ENCODE measurements at places on chromosomes 3 and 15.

GRCh38 chr3:87236093-87236492 lies 9.0 kb downstream of the CHMP2B start:
- no peak for DNase-seq

GRCh38 chr3:139326707-139327106 lies 17.1 kb upstream of the MRPS22 start:
- DNase-seq, result no peak

GRCh38 chr3:52010431-52010830 lies 14.7 kb upstream of the RPL29 start:
- no peak for DNase-seq

DNA sequence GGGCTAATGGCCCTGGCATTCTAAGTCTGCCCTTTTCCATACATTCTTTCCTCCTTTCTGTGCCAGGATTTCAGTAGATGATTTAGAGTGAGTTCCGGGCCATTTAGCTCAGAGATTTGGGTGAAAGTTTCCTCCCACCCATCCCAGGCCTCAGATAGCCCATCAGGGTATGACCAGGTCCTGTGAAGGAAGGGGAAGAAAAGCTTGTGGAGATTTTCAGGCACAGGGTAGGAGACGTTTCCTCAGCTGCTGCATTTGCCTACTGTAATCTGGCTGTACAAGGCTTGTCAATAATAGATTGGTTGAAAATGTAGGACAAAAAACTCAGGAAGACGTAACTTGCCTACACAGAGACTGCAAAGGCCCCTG lies 63.2 kb upstream of the BCL6 start:
- no peak for DNase-seq

GRCh38 chr15:92164327-92165000 lies 229.2 kb upstream of the ST8SIA2 start:
- no peak for DNase-seq

DNA sequence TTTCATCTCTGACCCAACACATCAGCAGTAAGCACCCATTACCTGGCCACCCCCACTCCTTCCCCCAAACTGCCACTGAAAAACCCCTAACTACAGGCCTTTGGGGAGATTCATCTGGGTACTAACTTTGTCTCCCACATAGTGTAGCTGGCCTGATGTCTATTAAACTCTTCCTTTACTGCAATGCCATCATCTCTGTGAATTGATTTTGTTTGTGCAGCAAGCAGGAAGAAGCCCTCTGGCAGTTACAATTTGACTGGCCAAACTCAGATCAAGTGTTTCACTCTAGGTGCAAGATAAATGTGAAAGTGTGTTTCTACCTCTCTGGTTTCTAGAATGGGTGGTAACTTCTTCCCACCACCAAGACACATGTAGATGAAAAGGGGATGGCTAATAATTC lies 26.7 kb upstream of the OR5K4 start:
- no peak for DNase-seq

DNA sequence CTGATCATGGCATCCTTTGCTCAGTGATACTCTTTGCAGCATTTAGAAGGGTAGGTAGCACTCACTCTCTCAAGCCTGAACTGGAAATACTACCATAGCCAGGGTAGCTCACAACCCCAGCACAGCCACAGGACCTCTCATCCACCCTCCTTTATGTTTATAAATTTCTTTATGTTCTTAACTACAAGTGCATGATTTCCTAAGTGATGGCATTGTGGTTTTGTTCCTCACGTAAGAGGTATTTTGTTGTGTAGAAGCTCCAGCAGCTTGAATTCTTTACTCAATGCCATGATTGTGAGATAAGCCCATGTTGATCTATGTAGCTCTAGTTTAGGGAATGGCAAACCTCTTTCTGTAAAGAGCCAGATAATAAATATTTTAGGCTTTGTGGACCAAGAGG lies 7.9 kb upstream of the RTP3 start:
- DNase-seq, result no peak

DNA sequence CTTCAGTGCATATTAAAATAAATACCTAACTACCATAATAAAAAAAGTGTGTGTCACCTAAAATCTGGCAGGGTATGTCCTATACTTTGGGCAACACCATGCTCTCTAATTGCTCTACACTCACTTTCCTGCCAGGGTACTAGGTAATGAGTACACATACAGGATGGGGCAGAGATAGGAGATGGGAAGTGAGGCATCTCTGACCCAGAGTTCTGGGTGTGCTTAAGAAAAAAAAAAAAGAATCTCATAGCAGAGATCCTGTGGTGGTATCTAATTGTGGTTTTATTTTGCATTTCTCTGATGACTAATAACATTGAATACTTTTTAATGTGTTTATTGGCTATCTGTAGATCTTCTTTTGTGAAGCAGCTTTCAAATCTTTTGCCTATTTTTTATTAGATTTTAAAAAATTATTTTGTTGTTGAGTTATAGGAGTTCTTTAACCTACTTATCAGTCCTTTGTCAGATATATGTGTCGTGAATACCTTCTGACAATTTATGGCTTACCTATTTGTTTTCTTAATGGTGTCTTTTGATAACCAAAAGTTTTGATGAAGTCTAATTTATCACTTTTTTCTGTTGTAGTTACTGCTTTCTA lies 48.0 kb downstream of the EEFSEC start:
- DNase-seq, result no peak

- DNase-seq, result no peak
Measured at GRCh38 chr3:112304611-112305010, 10.6 kb upstream of the SLC9C1 start.

DNA sequence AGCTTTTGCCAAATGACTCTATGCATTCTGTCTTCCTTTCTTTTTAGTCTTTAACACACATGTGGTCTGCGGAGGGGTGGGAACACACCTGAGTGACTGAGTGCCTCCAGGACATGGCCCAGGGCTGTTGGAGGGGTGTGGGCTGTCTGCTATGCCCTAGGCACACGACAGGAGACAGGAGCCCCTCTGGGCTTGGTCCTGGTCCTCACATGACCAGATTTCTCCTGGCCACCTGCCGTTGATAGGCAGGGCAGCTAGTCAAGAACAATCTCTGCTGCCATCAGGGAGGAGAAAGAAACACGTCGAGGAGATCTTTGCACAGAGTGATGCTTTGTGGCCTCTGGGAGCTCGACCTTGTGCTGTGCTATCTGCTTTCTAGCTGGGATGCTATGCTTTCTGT lies 176.6 kb downstream of the KLF13 start:
- DNase-seq, result no peak

GRCh38 chr3:151599103-151599672 lies 134.5 kb upstream of the AADACL2 start:
- DNase-seq, result no peak

DNA sequence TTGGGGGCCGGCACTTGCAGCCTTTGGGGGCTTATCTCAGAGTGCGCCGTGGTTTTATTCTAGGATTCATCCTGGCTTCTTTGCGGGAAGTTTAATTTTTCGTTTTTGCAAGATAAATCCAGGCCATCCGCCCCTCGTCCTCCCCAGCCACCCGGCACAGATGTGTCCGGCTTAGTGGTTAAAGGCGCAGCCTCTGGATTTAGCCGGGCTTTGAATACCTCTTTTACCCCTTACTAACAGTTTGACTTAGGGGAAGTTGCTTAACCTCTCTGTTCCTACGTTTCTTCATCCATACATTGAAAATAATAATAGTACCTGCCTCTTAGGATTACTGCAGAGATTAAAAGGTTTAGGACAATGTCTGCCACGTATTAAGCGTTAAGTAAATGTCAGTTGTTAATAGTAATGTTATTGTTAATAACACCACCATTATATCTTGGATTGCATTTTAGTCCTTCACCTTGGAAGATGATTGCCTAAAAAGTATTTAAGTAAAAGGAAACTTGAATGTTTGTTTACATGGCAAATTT lies 714 bp downstream of the ECT2 start:
- DNase-seq, result peak; percentile 18

DNA sequence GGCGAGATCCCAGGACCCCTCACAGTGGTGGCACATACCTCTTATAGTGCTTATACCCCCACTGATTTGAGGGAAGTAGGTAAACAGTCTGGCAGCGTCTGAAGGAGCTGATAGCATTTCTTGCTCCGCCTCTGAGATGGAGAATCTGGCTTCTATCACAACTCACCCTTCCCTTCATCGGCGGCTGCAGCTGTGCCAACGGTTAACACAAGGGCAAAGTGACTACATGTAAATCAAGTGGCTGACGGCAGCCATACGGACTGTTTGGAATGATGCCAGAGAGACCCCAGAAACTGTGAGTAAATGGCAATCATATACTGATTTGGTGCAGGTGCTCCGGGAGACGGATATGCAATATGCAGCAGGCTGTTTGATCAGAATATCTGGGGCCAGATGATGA lies 66.8 kb upstream of the UNC13C start:
- no peak for DNase-seq

- no peak for DNase-seq
Measured at GRCh38 chr3:117572786-117573185, 863.2 kb downstream of the TUSC7 start.

DNA sequence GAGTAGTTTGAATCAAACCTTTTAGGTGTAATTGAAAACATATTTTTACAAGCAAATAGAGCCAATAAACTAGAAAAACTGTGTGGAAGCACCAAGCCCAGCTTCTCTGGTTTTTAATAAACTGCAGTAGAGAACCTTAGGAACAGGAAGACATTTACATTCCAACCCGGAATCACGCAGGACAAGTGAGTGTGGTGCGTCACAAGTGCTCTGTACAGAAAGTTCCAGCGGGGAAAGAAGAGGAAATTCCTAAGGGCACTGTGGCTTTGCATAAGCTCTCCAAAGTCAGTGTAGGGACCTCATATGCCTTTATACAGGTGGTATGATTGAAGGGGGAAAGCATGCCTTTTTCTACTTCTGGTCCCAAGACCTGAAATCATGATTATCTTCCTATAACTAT lies 21.6 kb downstream of the COL8A1 start:
- DNase-seq, result no peak

DNA sequence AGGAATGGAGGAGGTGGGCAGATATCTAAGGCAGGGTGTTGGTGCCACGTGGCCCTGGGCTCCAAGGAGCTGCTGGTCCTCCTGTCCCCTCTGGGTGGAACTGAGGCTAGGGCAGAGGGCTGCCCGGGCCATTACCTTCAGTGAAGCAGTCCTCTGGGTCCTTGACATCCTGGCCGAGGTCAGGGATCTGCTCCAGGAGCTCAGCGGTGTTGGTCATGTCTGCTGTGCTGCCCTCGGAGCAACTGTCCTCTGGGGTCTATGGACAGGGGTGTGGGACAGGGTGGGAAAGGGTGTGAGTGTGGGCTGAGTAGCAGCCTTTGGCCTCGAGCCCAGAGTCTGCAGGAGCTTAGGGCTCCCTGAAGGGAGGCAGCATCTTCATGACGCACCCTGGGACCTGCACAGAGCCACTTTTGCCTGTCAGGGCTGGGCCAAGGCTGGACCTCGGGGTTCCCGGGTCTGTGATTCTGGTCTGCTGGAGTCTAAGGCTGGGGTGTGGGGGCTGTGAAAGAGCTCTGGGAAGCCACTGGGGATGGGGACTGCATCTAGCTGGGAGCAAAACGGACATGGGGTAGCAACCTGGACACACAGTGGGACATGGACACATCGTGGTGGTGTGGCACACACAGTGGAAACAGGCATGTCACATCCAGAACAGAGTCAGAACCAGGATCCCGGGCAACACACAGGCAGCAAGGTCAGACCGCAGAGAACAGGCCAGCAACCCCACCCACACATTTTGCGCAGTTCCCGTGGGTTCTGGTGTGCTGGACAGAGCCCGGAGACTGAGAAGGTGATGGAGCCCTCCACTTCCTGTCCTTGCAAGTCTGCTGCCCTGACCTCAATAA lies 72.7 kb downstream of the SCN5A start:
- no peak for DNase-seq

GRCh38 chr3:43522727-43523362 lies 99.0 kb downstream of the ANO10 start:
- DNase-seq, result no peak

DNA sequence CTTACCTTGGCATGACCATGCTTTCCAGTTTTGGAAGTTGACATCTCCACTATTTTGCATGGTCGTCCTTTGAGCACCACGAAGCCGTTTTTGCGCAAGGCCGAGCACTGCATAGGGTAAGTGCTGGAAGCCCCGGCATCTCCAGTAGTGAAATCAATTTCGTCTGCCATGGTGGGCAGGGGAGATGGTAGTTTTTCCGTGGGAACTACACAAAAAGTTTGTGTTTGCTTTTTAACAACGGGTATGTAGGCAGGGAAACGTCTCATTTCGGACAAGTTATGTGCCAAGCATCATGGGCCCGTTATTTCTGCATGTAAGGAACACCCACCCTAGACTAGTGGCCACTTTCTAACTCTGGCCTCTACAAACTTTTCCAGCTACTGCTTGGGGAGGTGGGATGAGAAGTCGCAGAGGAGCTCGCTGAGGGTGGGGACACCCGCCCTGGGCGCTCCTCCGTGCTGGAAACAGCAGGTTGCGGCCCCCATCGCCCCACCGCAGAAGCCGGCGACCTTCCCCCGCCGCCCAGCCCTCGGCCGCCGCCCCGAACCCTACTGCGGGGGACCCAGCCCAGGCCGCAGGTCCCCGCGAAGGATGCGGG lies 701 bp downstream of the EIF5A2 start:
- DNase-seq, result peak; percentile 14

DNA sequence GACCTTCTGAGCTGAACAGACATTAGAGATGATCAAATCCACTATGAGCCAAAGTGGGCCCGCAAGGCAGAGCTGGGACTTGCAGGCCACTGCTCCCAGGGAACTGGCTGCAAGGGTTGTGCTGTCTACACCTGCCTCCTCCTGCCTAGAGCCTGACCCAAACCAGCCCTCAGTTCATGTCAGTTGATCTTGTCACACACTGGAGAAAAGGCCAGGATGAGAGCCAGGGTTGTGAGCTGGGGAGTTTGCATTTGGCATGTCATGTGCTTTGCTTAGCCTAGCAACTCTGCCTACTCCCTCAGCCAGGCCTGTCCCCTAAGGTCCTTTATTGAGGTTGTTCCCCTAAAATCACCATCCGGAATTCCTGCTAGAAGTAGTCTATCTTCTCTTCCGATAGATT lies 67.8 kb downstream of the RAB11A start:
- no peak for DNase-seq

GRCh38 chr3:189512821-189513220 lies 118.4 kb upstream of the TP63 start:
- no peak for DNase-seq

DNA sequence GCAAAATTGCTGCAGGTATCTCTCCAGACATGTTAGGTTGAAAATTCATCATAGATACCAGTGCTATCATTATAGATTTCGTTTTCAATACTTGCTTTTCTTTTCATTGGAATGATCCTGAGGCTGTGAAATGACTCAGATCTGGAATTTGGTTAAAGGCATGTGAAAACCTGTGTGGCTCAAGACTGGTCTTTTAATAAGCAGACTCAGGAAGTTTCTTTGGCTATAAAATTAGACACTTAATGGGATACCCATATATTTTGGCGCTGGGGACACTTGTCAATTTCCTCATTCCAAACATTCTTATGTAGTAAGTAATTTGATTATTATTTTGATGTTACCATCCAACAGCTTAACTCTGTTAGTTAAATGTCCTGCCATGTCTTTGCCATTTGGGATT lies 1041.1 kb upstream of the GBE1 start:
- DNase-seq, result no peak

All from glutamatergic neuron (in vitro differentiated cells).